Chondrocyte (in vitro differentiated cells): ENCODE measurements at places on chromosomes 12 and 14.
A peak's percentile ranks its signal among the peaks of the same experiment; 100 is the strongest.

GRCh38 chr12:129190827-129191226, 337.5 kb downstream of the GLT1D1 start:
- no peak for DNase-seq

DNA sequence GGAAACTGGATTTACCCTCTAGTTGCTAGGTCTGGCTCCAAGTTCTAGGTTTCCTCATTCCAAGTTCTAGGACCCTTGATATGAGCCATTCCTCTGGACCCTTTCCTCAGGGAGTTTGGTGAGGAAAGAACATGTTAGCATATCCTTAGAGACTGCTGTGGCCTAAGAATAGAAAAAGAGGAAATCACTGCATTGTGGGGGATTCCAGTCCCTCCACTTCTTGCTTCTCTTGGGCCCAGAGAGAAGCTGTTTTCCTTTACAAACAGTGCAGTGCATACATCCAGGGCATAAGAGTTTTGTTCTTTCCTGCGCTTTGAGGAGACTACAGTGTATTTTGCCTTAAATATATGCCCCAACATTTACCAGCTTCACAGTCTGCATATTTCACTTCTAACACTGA, 59.0 kb downstream of the LLPH start:
- no peak for DNase-seq

- no peak for DNase-seq
Measured at GRCh38 chr12:107948391-107948945, 174.0 kb downstream of the ASCL4 start.

DNA sequence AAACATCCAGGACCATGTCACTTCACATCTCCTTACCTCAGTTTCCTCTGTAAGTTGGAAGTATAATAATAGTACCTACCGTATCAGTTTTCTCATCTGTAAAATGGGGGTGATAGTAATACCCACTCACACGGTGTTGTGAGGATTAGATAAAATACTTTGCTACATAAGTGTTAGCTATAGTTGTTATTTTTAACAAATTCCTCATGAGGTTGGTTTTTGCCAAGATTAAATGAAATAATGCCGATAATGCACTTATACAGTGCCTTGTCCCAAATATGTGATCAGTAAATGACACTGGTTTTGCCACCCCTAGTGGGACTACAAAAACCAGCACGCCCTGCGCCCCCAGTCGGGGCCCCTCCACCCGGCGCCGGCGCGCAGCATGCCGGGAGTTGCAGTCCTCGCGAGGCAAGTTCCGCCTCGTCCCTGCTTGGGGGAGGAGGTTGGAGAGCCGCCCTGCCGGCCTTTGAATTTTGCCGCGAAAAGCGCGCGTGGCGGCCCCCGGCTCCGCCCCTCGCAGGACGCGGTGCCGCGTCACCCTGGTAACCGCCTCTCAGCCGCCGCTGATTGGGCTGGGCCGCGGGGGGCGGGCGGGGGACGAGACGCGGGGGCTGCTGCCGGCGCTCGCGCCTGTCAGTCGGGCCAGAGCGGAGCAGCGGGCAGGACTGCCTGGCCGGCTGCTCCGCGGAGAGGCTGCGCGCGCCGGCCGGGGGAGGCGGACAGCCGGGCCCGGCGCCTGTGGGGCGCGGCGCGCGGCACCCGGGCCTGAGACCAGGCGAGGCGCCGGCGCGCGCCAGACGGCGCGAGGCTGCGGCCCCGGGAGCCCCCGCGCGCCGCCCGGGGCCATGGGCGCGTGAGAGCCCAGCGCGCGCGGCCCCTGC, at the start of gene FAM222A:
TSS of gene FAM222A (plus strand) at position 639 of the 884 bp plus-strand sequence. CDS start 30,322 bp downstream, outside the sequence.
- DNase-seq = peak; percentile 98

DNA sequence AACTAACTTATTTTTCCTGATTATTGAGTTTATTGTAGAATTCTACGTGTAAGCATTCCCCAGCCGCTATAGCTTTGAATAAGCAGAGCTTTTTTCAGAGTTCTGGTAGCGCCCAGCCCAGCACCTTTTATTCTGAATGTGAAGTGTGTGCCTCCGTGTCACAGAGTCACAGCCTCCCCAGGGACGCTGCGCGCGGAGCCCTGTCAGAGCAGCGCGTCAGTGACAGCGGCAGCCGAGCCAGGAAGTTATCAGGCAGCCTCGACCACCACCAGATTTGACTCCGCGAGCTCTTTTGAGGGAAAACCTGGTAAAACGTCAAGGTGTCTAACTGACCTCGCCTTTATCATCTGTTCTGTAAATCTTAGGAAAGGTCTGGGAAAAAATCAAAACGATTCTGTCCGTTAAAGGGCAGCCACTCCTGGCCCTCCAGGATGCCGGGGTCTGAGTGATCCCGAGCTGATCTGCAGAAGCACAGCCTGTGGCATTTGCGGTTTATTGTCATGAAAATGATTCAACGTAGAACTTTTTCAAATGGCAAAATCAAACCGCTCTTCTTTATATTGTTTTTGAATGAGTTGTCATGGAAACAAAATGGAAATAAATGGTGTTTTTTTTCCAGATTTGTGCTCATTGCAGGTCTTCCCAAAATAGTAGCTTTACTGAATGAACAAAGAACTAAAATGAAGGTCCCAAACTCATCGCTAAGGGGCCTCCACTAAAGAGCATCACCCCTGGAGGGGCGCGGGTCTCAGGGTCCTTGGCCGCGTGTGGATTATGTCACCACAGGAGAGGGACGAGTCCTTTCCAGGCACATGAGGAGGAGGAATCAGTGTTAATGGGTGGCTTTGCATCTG, 43.1 kb upstream of the MMP17 start:
- no peak for DNase-seq

DNA sequence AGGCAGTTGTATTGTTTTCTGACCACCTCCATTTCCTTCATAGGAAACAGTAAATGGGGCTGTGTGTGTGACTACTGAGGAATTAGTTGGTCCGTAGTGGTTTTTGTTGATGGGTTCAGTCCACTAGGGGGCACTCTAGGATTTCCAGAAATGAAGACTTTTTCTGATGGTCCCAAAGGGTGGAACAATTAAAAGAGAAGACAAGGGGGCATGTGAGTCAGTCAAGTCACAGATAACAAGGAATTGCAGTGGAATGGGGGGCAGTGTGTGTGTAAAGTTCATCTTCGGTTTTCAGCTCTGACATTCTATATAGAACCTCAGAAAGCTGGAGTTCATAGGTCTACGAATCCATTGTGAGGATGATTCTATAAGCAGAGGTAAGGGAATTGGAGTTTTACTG, 186.6 kb upstream of the OR4E1 start:
- no peak for DNase-seq

DNA sequence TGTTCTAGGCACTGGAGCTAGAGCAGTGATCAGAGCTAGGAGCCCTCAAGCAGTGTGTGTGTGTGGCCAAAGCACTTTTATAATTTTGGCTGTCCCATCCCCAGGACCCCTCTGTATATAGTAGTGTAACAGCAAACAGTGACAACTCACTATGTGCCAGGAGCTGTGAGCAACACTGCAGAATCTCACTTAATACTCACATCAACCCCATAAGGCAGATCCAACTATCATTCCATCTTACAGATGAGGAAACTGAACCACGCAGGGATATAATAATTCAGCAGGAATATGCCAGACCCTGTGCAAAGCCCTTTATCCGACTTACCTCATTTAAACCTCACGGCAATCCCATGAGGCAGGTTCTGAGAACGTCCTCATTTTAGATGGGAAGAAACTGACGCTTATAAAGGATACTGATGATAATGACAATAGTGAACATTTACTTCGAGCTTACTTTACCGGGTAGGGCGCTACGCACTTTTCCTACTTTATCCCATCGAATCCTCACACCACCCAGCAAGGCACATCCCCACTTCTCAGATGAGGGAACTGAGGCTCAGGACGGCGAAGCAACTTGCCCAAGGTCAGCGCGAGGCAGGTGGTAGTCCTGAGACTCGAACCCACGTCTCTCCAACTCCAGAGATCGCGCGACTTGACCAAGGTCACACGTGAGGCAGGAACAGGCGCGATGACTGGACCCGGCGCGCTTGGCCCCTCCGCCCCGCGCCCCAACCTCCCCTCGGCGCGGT, 687 bp downstream of the RAB35 start:
- DNase-seq = no peak

- no peak for DNase-seq
Measured at GRCh38 chr12:96350982-96351381, 49.3 kb downstream of the CDK17 start.

DNA sequence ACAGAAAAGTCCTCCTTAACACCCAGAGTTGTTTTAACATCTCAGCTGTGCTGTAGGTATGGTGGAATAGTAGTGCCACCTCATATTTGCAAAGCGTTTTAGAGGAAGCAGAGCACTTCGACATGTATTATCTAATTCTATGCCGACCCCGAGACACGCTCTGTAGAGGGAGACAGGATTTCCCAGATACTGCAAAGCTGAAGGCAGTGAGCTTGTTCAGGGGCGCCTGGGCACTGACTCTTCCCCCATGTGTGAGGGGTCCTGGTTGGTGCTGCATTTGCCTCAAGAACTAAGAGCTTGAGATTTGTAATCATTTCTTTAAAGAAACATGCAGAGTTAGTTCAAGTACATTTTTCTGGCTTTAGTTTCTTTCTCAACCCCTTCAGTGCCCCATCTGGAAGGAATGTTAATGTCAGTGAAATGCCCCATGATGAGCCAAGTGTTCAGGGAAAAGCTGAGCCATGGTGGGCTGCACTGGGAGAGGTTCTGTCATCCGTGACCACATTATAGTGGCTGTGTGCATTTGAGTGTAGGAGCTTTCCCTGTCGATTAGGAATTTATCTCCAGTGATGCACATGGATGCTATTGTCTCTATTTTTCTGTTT, 66.3 kb downstream of the MBIP start:
- DNase-seq = no peak

DNA sequence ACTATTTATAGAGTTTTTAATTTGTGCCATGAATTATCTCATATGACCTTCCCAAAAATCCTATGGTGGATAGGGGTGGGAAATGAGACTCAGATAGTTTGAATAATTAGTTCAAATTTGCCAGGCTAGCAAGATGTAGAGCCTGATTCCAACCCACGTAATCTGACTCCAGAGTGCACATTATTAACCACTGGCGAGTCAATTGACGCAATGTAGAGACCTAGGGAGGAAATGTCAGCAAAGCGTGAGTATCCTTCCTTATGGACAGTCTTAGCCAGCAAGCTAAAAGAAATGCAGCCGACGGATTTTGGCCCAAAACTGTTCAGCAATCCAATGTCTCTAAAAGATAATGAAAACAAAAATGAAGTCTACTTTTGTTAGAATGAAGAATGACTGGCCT, 193.3 kb upstream of the KRR1 start:
- no peak for DNase-seq

DNA sequence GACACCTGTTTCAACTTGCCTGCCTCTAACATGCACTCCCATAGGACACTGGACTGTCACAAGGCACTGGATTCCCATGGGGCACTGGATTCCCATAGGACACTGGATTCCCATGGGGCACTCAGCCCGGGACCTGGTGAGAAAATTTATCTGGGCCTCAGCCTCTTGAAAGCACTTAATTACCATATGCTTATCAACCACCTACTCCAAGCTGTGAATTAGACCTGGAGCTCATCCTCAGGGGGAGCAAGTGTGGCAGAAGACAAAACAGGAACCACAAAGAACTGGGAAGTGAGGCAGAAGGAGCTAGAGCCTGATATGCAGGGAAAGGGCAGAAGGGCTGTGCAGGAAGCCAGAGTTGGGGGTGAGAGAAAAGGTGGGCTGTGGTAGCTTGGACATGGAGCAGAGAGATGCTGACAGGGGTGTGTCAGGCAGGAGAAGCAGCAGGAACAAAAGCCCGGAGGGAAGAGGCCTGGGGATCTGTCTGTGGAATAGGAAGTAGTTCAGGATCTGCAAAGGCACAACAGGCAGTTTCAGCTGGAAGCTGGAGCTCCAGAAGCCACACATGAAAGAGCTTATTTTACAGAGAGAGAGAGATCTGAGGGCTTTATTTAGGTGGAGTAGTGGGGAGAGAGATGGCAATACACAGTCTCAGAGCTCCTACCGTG, 3.1 kb downstream of the KRT82 start:
- DNase-seq = no peak

DNA sequence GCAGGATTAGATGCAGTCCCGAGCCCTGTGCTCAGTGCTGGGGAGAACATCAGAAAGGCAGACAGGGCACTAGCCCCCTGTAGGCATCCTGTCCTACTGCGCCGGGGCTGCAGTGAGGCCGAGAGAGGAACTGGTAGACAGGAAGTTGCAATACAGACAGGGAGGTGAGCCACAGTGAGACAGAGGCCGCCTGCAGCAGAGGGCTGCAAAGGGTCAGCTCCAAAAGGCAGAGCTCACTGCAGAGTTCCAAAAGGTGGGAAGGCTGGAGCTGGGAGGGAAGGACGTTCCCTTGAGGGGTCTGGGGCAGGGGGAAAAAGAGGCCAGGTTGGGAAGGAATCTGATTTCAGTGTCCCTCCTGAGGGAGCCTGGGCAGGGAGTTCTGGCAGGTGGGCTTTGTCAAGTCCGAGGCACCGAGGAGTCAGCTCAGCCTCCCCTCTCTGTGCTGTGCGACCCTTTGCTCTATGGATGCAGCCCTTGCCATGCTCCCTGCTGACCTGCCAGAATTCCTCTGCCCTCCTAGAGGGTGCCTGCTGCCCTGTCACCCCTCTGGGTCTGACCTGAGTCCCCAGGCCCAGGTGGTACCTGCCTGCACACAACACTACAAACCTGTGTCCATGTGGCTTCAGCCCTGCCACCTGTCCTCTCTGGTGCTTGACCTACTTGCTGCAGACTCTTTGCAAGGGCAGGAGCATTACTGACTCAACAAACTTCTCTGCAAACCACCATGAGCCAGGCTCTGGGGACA, 63.5 kb downstream of the PRMT8 start:
- no peak for DNase-seq

GRCh38 chr12:54383041-54383609, 1.4 kb downstream of the ZNF385A start:
- DNase-seq = no peak

GRCh38 chr14:96905065-96905464, 107.9 kb downstream of the VRK1 start:
- no peak for DNase-seq

- DNase-seq = no peak
Measured at GRCh38 chr14:64826845-64827244, 52.9 kb downstream of the SPTB start.

DNA sequence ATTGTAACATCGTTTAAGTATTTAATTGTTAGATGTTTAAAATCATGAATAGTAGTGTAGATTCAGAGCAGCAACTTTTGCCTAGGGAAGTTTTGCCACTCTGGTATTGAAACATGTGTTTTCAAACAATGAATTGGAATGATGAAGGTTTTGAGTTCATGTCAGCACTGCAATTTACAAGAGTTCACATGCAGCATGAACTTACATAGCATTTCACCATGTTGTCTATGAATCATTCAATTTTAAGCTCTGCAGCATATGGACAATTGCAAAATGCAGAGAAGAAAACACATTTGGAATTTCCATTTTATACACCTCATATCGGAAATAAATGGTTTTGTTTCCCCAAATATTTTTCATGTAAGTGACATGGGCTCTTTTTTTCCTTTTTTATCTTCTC, 170.7 kb upstream of the CDKN3 start:
- DNase-seq = no peak

GRCh38 chr14:102629011-102629444, 36.6 kb downstream of the RCOR1 start:
- no peak for DNase-seq

- DNase-seq = peak; percentile 57
Measured at GRCh38 chr14:100290607-100291304, 15.5 kb downstream of the SLC25A29 start.

- DNase-seq = no peak
Measured at GRCh38 chr14:105940534-105941225, 414.3 kb downstream of the TMEM121 start.

GRCh38 chr12:28059668-28060067, 87.1 kb upstream of the PTHLH start:
- no peak for DNase-seq

GRCh38 chr14:66009089-66009488, 477.1 kb upstream of the CCDC196 start:
- no peak for DNase-seq
